ENCODE measurements at places on chromosomes 13 and 19.

DNA sequence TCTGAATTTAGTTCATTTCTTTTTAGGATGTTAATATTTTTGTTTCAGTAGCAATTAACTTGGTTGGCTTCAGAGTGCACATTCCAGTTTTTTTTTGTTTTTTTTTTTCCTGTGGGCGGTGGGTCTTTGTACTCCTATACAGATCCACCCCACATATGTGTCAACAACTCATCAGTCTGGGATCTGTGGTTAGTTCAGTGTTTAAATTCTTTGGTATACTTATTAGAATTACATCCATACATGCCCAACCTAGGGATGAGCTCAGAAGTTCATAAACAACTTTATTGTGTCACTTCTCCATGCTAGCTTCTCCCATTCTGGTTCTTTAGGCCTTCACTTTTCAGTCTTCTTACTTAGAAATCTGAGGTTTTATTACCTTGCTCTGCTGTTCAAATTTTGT, 50.9 kb downstream of the PCCA start:
- no peak for DNase-seq

DNA sequence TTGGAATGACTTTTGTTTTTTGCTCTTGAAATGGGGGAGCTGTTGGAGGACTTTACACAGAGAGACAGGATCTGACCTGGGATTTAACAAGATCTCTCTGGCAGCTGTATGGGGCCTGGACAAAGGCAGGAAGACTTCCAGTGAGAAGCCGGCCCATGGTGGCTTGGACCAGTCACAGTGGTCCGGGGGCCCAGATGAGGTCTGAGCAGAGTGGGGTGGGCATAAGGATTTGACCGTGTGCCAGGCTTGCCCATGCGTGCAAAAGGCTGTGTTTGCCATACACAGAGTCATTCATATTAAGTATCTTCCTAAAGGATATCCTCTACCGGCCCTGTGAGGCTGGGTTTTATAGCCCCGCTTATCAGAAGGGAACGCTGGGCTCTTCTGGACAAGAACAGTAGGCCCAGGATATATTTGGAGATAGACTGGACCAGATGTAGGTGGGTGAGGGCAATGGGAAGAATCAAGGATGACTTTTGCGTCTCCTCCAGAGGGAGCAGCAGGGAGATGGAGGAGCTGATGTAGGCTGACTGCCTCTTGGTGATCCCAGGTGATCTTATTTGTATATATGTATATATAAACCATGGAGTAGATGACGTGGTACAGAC, 4.1 kb downstream of the SPACA6 start:
- no peak for DNase-seq

DNA sequence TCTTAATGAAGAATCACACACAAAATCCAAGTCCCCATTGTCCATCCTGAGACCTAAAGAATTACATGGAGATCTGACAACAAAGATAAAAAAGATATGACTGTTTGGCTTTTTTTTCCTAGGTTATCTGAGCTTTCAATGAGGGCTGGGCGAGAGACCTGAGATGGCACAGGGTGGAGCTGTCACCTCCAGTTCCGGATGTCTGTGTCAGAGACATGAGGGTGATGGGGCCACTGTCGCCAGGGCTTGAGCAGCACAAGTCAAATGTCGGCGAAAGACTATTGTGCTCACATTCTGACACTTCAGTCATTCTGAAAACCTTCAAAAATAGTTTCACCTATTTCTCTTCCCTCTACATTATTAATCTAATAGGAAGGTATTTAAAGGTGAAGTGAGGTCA, 65.7 kb downstream of the SLC7A1 start:
- no peak for DNase-seq

DNA sequence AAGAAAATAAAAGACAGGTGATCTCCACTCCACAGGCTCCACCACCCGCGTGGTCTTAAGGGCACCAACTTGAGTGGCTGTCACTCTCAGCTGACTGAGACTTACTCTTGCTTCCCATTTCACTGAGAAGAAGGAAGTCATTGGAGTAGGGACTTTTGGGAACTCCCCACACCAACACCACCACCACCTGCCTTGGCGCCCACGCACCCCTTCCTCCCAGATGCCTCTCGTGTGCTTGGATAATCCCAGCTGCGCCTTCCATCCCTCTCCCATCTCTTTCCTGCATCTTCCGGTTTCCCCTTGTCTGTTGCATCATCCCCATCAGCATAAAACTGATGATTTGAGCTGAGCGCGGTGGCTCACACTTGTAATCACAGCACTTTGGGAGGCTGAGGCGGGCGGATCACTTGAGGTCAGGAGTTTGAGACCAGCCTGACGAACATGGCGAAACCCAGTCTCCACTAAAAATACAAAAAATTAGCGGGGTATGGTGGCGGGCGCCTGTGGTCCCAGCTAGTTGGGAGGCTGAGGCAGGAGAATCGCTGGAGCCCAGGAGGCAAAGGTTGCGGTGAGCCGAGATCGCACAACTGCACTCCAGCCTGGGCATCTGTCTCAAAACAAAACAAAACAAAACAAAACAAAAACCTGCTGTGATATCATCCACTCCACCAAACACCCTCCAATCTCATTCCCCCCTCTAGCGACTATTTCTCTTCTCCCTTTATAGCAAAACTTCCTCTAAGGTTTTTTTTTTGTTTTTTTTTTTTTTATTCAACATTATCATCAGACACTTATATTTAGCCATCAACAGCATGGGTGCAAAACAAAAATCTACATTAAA, 25.5 kb downstream of the AP2S1 start:
- DNase-seq = no peak

DNA sequence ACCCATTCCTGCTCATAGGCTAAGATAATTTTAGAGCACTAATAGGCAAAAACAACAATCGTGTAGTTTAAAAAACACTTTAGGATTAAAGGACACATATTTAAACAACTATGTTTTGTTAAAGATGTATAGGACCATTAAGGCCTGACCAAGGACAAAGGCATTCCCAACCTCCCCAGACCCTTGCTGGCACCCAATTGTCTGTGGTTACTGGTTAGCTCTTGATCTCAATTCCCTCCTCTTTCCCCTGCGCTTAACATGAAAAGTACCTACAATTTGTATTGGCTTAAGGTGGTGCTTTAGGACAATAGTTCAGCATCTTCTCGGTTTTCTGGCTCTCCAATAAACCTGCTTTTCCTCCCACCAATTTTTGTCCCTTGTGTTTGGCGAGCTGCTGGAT, 51.0 kb downstream of the TEX26 start:
- no peak for DNase-seq

- DNase-seq = no peak
These were observed 13.6 kb downstream of the CSNK1A1L start for GRCh38 chr13:37091835-37092234.
